ENCODE measurements at places on chromosomes 7 and 10.

DNA sequence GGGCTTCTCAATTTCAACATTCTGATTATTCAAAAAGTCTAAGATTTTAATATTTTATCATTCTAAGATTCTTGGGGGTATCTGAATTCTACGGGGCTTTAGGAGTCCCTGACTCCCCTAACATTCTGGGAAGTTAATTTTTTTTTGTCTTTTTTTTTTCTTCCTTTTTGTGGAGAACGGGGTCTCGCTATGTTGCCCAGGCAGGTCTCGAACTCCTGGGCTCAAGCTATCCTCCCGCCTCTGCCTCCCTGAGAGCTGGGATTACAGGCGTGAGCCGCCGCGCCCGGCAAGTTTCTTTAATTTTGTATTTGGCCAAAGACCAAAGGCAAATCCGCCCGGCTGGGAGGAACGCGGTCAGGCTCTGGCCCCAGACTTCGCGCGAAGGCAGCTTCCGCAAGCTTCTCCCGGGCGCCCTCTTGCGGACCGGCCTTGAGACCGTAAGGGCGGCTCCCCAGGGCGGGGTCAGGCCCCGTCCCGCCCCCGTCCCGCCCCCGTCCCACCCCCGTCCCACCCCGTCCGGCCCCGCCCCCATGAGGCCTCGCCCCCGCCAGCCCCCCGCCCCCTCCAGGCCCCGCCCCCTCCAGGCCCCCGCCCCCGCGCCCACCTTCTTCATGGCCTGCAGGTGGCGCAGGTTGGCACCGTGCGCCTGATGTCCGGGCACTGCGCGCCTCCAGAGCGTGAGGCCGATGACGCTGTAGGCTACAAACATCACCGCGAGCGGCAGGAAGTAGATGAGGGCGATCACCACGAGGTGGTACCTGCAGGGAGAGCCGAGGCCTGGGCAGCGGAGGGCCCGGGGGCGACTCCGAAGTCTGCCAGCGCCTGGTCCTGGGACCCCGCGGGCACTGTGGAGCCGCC is 8.2 kb downstream of the TACR2 start:
- DNase-seq = peak; percentile 87

DNA sequence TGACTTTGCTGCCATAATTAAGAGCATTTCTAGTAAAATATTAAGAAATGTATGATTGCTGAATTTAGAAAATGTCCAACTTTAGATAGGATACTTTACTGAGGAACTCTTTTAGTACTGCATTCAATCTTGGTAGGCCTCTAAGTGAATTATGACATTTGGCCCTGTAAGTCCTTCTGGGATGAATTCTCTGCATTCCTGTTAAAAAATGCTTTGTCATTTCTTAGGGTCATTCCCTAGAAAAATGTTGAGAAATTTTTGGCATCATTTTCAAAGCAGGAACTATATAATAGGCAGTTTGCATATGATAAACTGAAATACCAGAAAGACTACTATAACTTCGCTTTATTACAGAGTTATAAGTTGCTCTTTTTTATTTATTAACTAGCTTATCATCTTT is 69.3 kb upstream of the PRR15 start:
- peak; percentile 26 for DNase-seq

- DNase-seq = no peak
Measured at GRCh38 chr10:36089790-36090440, 447.8 kb upstream of the FZD8 start.

DNA sequence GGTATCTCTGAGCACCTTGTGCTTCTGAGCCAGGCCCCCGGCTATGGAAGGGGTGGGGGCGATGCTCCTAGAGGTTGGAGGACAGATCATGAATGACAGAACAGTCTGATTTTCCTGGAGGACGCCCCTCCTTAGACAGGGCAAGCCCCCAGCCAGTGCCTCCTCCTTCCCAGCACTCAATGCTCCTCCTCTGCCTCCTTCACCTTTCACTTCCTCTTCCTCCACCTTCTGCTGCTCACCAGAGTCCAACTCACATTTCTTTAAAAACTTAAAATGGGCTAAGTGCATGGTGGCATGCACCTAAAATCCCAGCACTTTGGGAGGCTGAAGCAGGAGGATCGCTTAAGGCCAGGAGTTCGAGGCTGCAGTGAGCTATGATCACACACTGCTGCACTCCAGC is 71.1 kb upstream of the CUX1 start:
- no peak for DNase-seq

DNA sequence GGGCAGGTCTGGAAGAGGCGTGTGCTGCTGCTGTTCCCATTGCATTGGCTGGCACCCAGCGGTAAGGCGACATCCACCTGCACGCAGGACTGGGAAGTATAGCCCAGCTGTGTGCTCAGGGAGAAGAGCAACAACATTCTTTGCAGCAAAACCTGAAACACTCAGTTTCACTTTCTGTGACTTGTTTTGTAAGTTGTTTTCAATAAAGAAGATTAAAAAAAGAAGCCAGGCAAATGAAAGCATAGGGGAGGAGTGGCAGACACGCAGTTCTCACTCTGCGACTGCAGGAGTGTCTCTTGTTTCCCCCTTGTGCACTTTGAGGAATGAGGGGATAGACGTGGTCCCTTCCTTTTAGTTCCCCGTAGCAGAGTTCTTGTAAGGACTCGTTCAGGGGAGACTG is 5.8 kb downstream of the FBH1 start:
- no peak for DNase-seq

- DNase-seq = no peak
Measured at GRCh38 chr7:130883928-130884327, 149.9 kb upstream of the KLF14 start.

DNA sequence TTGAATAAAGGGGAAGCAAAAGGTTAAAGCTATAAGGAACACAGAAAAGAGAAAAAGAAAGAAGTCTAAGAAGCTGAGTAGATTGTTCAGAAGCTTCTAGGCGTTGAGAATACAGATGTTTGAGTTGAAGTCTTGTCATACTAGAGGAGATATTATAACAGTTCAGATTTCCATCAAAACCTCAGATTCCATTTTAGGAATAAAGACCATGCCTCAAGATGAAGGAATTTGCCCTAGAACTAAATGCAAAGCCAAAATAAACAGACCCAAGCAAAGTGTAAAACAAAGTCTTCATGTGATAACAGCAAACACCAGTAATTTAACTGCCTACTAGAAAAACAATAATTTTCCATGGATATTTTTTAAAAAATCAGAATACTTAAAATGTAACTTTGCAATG is 476.5 kb upstream of the POT1 start:
- DNase-seq = no peak

- peak; percentile 25 for DNase-seq
Measured at GRCh38 chr10:114479307-114479706, 75.0 kb upstream of the AFAP1L2 start.

GRCh38 chr10:119344381-119344780 is 137.0 kb downstream of the GRK5 start:
- DNase-seq = no peak

DNA sequence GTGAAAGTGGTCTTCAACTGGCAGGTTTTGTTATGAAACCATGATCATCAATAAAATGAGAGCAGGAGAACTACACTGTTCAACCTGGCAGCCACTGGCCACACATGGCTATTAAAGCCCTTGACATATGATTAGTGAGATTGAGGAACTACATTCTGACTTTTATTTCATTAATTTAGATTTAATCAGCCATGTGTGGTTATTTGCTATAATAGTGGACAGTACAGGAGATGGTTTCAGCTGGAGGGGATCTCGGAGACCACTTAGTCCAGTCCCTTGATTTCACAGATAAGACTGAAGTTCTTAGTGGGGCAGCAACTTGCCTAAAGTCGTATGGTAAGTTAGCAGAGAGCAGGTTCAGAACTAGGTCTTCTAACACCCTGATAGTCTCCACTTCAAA is 111.7 kb upstream of the BMPER start:
- no peak for DNase-seq

GRCh38 chr7:84469034-84469433 is 274.4 kb upstream of the SEMA3A start:
- DNase-seq = no peak

DNA sequence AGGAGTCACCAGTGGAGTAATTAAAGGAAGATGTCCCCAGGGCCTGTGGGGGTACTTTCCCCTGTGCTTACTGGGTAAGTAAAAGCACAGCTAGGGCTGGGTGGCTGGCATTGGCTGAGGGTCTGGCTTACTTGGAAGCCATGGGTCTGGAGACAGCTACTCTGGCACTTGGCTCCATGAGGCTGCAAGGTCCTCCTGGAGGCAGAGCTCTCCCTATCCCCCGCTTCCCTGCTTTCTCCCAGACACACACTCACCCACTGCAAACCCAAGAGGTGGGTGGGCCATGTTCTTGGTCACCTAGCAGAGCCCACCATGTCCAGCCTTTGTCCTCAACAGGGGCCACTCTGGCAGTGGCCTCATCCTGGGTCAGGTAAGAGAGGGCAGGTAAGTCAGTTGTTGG is 13.3 kb downstream of the EMX2 start:
- DNase-seq = no peak

- no peak for DNase-seq
Measured at GRCh38 chr7:70730451-70731110, 401.4 kb upstream of the GALNT17 start.

GRCh38 chr10:77357611-77358310 is 279.8 kb downstream of the KCNMA1 start:
- DNase-seq = peak; percentile 48

DNA sequence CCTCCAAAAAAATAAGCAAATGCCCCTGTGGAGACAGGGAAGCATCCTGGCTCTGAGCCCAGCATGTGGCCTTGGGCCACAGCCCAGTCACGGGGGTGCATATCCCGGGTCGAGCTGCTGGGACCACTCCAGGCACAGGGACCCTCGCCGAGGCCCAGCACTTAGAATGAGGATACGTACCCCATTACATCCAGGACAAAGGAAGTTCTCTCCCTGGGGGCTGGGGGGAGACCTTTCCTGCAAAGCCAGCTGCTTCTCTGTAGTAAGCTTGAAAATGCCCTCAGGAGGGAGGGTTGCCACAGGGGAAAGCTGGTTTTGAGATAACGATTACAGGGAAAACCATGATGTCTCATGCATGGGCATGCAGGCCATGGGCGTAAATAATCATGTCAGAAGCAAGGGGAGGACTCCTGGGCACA is 75.5 kb downstream of the HIPK2 start:
- no peak for DNase-seq

GRCh38 chr10:19195698-19196097 is 147.1 kb downstream of the MALRD1 start:
- no peak for DNase-seq

- DNase-seq = no peak
Measured at GRCh38 chr10:127524908-127525665, 24.0 kb upstream of the NPS start.

Data from NCI-H226 (cell line).